ENCODE measurements at places on chromosomes 7 and 10.

DNA sequence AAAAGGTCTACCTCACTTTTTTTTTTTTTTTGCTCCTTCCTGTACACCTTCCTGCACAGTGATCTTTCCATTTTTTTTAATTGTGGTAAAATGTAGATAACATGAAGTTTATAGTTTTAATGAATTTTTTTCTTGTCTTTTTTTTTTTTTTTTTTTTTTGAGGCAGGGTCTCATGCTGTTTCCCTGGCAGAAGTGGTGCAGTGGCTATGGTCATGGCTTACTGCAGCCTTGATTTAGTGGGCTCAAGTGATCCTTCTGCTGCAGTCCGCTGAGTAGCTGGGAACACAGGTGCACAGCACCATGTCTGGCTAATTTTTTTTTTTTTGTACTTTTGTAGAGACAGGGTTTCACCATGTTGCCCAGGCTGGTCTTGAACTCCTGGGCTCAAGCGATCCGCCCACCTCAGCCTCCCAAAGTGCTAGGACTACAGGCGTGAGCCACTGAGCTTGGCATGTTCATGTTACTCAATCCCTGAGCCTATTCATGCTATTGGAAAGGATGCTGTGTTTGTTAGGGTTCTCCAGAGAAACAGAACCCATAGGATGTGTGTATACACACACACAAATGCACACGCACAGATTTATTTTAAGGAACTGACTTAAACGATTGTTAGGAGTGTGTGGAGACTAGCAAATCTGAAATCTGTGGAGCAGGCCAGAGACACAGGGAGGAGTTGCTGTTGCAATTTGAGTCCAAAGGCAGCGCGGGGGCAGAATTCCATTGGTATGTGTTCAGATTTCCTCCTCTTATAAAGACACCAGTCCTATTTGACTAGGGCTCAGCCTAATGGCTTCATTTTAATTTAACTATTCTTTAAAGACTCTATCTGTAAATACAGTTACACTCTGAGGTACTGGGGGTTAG is 29.1 kb downstream of the GALNT11 start:
- no peak for DNase-seq

- DNase-seq, result peak; percentile 32
Measured at GRCh38 chr7:76037310-76037709, 10.5 kb downstream of the STYXL1 start.

DNA sequence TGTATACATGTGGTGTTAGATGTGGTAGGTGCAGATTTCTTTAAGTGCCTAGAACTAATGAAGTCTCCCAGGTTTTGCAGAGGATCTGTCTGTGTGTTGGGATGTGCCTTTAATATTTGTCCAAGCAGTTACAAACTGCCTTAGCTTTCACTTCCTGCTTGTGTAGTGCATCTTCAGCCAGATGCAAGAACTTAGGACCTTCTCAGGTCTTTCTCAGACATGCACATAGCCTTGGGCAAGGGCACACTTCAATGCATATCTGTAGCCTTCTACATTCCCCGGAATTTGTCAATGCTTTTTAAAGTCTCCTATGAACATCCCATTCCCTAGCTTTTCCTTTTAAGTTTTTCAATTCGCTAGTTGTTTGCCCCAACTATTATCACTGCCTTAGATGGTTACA is 47.2 kb upstream of the SLC39A12 start:
- no peak for DNase-seq

- no peak for DNase-seq
Measured at GRCh38 chr7:101820703-101821102, 3.3 kb downstream of the CUX1 start.

- DNase-seq, result no peak
Measured at GRCh38 chr7:141844256-141844655, 3.0 kb upstream of the PRSS37 start.

- DNase-seq, result no peak
Measured at GRCh38 chr10:43083764-43084163, 6.9 kb downstream of the RET start.

DNA sequence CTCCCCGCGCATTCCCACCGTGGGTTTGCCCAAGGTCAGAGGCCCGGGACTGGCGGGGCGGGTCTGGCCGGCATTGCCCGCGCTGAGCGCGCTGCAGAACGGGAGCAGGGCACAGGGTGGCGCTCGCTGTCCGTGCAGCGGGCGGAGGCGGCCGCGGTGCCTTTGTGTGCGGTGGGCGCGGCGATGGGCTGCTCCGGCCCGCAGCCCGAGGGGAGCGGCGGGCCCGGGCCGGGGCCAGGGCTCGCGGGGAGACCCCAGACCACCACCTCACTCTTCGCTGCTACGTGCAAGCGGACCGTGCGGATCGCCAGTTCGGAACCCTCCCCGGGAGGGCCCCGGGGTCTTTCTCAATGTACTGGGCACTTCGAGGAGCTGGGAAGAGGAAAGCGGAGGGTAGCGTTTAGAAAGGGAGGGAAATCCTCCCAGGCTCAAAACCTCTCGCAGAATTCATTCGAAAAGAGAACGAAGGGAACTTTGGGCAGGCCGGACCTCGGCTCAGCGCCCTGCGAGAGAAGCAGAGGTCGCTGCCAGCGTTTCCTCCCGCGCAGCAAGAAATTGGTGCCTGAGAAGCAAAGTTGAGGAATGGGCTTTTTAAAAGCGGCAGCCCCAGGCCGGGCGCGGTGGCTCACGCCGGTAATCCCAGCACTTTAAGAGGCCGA is 8.5 kb downstream of the SP8 start:
- DNase-seq, result peak; percentile 80

- DNase-seq, result no peak
Measured at GRCh38 chr10:47451998-47452494, 31.9 kb downstream of the ANXA8 start.

DNA sequence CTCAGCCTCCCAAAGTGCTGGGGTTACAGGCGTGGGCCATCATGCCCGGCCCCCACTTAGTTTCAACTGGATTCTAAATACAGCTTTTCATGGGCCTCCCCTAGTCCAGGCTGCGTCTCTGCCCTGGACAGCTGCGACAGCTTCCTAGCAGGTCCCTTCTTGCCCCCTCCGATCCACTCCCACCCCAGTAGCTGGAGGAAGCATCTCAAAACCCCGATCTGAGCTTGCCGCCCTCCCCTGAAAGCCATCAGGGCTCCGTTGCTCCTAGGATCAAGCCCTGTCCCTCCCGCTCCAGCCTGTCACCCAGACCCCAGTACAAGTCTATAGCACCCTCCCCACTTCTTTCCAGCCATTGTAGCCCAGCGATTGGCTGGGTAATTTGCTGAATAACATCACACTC is 64.5 kb downstream of the VWA2 start:
- DNase-seq, result no peak

DNA sequence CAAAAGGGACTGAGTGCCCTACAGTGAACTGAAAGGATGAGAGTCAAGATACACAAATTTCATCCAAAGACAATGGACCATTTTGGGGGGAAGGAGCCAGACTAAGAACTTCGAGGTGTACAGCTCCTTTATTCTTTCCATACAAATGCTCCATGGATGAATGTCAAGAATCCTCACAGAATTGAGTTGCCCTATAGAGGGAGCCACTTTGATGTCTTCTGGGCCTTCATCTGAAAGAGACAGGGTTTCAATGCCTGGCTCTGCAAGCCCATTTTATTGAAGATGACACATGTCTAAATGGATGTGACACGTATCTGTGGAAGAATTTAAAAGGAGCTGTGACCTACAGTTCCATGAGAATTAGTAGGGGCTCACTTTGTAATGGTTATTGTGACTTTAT is 32.0 kb upstream of the NRG3 start:
- DNase-seq, result no peak

GRCh38 chr7:40418448-40418847 is 283.6 kb downstream of the SUGCT start:
- no peak for DNase-seq

DNA sequence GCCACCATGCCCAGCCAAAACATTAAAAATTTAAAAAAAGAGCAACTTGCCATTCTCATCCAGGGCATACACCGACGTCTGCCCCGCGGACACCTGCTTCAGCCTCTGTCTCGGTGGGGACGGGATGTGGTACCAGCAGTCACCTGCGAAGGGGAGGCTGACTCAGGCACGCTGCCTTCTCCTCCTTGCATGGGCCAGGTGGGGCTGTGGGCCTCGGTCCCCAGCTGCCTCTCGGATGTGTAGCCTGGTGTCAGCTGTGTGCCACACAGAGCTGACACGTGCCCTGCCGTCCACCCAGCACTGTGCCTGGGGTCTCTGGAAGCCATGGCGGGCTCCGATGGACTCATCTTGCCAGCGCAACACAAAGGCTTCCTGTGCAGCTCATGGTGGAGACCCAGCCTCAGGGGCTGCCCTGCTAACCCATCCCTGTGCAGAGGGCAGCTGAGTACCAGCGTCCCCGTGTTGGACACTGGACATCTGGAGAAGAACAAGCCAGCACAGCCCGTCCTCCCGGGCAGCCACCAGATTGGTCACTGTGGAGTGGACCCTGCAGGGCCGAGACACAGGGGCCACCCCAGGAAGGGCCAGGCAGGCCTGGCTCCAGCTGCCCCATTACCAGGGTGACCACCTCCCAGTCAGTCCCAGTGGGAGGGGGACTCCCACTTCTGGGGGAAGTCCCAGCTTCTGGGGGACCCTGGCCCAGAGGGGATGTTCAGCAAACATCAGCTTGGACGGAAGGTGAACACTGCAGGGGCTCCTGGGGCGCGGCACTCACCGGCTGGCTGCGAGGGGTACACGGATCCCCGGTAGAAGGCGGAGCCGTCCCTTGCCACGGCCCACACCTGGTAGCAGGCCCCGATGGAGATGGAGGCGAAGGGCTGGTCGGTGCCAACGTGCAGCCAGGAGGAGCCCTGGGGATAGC is 10.6 kb downstream of the BHLHA15 start:
- no peak for DNase-seq

- no peak for DNase-seq
Measured at GRCh38 chr10:1448252-1448930, 288.9 kb downstream of the ADARB2 start.

DNA sequence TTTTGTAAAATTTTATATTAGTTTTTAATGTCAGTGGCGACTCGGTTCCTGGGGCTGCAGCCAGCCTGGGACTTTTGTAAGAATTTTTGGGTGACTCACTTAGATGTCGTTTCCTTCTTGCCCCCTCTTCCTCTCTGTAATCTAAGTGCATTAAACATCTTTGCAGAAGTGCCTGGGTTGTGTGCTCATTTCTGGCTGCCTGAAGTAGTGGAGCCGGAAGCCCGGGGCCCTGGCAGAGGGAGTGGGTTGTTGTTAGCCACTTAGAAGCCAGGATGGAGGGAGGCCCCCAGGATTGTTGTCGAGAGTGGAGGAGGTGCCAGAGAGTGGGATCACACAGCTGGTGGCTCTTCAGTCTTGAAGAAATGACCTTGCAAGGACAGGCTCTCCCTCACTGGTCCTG is 11.0 kb upstream of the TRIM8 start:
- DNase-seq, result peak; percentile 93

DNA sequence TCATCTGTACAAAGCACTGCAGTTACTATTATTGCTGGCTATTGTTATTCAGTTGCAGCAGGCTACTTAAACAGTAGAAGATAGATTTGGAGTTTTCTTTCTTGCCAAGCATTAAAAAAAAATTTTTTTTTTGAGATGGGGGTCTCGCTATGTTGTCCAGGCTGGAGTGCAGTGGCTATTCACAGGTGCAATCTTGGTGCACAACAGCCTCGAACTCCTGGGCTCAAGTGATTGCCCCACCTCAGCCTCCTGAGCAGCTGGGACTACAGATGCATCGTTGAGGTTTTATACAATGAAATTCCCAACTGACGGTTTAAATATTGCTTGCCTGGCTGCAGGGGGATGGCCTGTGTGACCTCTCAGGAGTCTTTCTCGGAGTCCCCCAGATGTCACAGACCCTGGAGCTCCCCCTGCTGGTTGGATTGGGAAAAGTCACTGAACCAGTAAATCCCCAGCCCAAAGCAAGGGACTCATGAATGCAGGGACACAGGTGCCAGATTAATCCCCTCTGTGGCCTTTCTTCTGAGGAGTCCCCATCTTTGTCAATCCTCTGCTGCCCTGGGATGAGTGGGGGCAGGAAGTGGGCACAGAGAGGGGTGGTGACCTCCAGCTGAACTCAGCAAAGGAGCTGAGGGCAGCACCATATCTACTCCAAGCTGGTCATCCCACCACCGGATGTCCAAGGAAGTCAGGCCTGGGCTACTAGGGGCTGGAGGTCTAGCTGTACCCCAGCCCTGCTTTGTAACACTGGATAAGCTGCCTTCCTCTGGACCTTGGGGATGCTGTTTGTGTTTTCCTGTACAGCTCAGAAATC is 149.6 kb downstream of the C10orf105 start:
- DNase-seq, result peak; percentile 75

DNA sequence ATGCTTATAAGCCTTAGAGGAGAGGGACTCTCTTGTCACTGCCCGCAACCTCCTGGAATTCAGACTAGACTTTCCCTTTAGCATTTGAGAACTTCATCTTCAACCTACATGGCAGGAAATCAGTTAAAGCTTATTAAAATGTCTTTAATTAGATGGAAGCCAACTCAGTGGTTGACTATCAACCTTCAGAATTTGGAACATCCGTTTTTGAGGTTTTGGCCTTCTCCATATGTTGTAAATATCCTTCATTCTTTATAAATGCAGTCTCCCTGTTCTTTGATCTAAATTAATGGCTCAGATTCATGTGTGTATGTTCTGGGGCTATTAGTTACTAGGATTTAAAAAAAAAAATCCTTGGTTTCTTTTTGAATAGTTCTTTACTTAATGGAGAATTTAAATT is 85.0 kb downstream of the ANKRD61 start:
- no peak for DNase-seq

GRCh38 chr7:136998495-136998894 is 130.0 kb downstream of the CHRM2 start:
- no peak for DNase-seq

DNA sequence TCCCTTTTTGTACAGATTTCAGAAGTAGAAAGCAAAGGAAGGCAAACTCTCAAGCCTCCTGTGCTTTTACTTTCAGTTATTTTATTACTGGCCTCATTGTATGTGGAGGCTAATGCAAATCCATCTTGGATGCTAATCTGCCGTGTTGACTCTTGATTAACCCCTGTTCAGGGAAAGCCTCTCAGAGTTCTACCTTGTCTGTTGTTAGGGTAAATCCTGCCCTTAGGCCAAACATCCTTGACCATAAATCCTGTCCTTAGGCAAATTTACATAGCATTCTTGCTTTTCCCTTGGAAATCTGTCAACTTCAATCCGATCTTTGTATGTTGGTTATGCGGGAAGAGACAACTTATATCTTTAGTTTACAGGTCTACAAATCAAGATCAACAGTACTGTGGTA is 709.9 kb upstream of the LRRTM3 start:
- DNase-seq, result no peak

GRCh38 chr10:105963334-105963884 is 1201.1 kb downstream of the SORCS1 start:
- no peak for DNase-seq

DNA sequence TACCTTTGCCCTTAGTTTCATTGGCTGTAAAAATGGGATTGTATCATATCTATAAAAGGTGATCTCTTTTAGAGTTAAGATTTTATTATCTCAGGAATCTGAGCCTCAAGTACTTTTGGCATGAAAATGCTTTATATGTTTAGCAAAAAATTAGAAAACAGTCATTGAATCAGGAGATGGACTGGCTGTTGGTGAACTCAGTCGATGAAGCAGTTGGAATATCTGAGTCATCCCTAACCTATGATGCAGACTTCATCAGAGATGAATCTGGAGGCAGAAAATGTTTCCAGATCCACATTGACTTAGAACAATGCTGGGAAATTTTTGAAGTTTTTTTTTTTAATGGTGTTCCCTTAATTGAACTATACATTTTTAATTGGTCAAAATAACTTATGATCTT is 228.5 kb downstream of the SLC25A13 start:
- no peak for DNase-seq
